ENCODE measurements at places on chromosomes 5 and 9.

DNA sequence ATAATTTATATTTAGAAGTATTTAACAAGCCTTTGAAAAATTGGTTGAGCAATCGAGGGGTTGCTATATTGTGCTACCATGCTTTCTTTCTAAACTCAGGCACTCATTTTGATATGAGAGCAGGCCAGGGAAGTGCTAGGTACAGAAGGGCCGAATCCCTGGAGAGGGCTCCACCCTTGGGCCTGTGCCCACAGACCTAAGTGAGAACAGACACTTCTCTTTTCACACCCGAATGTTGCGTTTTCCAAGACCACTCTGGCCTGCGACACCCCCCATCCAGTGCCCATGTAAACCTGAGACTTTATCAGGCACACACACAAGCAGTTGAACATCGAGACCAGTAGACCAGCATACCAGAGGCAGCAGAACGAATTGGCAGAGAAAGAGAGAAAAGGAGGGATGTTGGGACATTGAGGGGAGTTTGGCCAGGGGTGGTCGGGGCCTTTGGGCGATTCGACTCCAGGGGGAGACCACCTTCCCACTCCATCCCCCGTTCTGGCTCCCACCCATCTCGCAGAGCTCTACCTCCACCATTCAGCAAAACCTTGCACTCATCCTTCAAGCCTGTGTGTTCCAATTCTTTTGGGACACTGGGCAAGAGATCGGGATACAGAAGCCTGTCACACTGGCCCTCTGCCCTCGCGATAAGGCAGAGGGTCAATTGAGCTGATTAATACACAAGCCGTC, 134.8 kb downstream of the FBXO4 start:
- no peak overlapping the region for H3K4me3 ChIP-seq
- DNase-seq = no peak
- H3K36me3 ChIP-seq = no peaks in the 10 kb centered on the region
- H3K27ac ChIP-seq = no peak overlapping the region
- H3K4me1 ChIP-seq = no peaks in the 10 kb centered on the region

DNA sequence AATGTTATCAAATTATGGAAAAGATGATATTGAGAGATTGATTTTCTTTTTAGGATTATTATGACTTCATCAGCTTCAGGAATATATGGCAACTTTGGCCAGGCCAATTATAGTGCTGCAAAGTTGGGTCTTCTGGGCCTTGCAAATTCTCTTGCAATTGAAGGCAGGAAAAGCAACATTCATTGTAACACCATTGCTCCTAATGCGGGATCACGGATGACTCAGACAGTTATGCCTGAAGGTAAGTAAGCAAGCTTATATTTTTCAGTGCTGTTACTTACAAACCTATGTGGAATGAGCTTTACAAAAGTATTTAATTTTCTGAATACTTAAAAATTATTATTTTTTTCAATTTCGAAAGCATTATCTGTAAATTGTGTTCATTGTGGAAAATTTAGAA, 26.5 kb downstream of the HSD17B4 start:
- H3K4me1 ChIP-seq = no peaks in the 10 kb centered on the region
- no peak overlapping the region for H3K4me3 ChIP-seq
- no peak overlapping the region for H3K27ac ChIP-seq
- DNase-seq = no peak
- H3K27me3 ChIP-seq = no peaks in the 10 kb centered on the region

- no peak overlapping the region for H3K27ac ChIP-seq
- H3K27me3 ChIP-seq = no peaks in the 10 kb centered on the region
- no peak for DNase-seq
- H3K4me3 ChIP-seq = no peak overlapping the region
- H3K4me1 ChIP-seq = no peaks in the 10 kb centered on the region
Measured at GRCh38 chr5:160627921-160628618, 206.4 kb downstream of the PTTG1 start.

DNA sequence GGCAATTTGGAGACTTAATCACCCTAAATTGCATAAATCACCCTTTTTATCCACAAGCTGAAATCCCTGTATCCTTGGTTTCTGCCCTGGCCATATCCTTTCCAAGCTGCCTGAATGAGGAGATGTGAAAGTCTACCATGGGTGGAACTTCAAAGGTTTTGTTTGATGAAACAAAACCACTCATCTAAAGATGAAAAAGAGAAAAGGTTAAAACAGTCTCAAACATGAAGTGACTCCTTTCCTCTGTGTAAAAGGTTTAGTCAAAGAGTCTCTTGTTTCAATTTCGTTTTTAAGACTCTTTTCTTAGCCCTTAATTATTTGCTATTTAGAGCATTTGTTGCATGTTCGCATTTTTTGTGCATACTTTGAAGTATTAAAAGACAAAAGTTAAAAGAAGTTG, 11.2 kb downstream of the SLC45A2 start:
- no peaks in the 10 kb centered on the region for H3K36me3 ChIP-seq
- no peak for DNase-seq
- no peak overlapping the region for H3K27ac ChIP-seq
- no peaks in the 10 kb centered on the region for H3K27me3 ChIP-seq

DNA sequence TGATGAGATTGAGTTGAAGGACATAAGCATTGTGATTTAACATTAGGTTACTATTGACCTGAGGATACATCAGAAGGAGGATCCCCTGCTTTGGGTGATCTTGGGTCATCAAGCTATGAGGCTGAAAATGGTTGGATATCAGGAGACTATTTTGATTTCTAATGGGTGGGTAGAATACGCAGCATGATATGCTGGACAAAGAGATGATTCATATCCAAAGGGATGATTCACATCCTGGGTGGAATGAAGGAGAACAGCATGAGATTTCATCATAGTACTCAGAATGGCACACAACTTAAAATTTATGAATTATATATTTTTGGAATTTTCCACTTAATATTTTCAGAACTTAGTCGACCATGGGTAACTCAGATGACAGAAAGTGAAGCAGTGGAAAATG, 1759.5 kb upstream of the C9orf72 start:
- no peaks in the 10 kb centered on the region for H3K36me3 ChIP-seq
- no peak overlapping the region for H3K4me3 ChIP-seq
- no peak overlapping the region for H3K27ac ChIP-seq
- DNase-seq = no peak

GRCh38 chr5:16572289-16573015, 44.3 kb downstream of the RETREG1 start:
- peaks cover 27% of the 10 kb centered on the region for H3K4me1 ChIP-seq
- no peak overlapping the region for H3K27ac ChIP-seq
- no peak for DNase-seq

DNA sequence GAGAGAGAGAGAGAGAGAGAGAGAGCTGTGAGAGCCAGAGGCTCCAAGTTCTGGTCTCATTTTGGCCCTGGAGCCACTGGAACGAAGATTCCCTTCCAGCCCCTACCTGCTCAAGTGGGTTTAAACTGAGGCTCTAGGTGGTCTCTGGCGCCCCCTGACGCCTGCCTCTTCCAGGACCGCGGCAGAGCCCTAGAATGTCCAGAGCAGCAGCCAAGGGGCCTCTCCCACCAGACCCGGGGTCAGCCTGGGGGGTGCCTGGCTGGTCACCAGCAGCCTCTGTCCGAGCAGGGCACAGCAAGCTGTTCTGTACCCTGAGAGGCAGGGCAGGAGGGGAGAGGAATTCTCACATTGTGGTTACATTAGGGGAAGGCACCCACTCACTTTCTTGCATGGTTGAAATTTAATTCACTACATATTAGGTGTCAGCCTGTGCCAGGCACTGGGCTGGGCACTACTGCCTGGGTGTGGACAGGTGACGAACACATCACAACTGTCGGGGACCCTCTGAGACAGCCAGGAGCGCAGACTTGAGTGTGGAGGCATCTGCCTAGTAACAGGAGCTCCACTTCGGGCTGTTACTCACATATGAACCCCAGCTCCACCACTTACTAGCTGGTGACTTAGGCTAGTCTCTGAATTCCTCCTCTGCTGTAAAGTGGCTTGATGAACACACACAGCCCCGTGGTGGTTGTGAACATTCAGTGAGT, 44.5 kb downstream of the AMBP start:
- no peak overlapping the region for H3K4me3 ChIP-seq
- H3K36me3 ChIP-seq = peaks cover 53% of the 10 kb centered on the region
- peaks cover 56% of the 10 kb centered on the region for H3K4me1 ChIP-seq
- no peak overlapping the region for H3K27ac ChIP-seq
- no peak for DNase-seq

DNA sequence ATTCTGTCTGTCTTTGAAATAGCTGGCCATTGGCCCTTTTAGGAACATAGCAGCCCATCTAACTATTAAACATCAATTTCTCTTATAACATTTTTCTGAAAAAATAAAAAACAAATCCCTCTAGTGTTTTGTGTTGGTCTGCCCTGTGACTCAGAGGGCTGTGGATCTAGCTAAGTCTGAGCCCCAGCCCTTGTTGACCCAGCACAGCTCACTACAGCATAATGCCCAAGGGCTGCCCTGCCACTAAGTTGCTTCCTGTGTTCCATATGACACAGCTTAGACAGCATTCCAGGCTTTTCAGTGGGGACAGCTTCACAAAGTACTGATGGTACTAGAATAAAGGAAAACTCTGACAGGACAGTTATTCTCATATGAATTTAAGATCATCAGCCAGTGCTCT, 136.0 kb downstream of the SCAMP1 start:
- H3K27ac ChIP-seq = no peak overlapping the region
- DNase-seq = no peak
- no peaks in the 10 kb centered on the region for H3K36me3 ChIP-seq
- no peaks in the 10 kb centered on the region for H3K27me3 ChIP-seq
- H3K4me3 ChIP-seq = no peak overlapping the region
- peaks cover 11% of the 10 kb centered on the region for H3K4me1 ChIP-seq

- no peak overlapping the region for H3K4me3 ChIP-seq
- no peaks in the 10 kb centered on the region for H3K27me3 ChIP-seq
- no peak for DNase-seq
- H3K27ac ChIP-seq = no peak overlapping the region
- peaks cover 7% of the 10 kb centered on the region for H3K4me1 ChIP-seq
- peaks cover 77% of the 10 kb centered on the region for H3K36me3 ChIP-seq
Measured at GRCh38 chr9:93111001-93111370, 15.0 kb downstream of the CARD19 start.

GRCh38 chr5:60020457-60020856, 126.9 kb upstream of the PDE4D start:
- DNase-seq = no peak
- no peak overlapping the region for H3K27ac ChIP-seq
- H3K36me3 ChIP-seq = no peaks in the 10 kb centered on the region

DNA sequence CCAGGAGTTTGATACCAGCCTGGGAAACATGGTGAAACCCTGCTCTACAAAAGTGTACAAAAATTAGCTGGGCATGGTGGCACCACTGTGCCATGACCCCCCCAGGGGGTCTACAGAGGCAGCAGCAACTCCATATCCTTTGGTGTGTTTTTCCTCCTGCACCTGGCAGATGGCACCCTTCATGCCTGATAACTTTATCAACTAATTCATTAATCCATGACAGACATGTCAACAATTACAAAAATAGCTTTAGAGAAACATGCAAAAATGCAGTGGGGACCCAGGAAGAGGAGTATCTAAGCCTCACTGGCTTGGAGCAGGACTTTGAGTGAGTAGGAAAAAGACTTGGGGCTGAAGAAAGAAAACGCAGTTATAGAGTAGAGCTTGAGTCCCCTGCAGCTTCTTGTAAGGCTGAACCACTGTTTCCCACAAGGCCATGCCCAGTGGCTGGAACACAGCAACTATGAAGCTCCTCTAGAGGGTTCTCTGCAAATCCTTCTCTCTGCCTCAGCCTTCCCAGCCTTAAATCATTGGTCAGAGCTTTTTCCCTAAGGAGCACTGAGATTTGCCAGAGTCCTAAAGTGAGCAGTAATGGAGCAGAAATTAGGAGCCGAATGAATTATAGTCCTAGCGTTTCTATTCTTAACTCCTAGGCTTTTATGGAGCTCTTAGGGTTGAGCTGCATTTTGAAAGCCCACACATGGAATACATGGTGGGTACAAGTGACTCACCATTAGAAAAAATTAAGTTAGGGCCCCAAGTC, 25.5 kb upstream of the B4GALT1 start:
- no peaks in the 10 kb centered on the region for H3K36me3 ChIP-seq
- DNase-seq = no peak
- H3K4me3 ChIP-seq = no peak overlapping the region
- no peak overlapping the region for H3K27ac ChIP-seq

- peak; percentile 62 for DNase-seq
- no peaks in the 10 kb centered on the region for H3K36me3 ChIP-seq
- peak overlapping the region; percentile 57 for H3K27ac ChIP-seq
- H3K4me3 ChIP-seq = peak overlapping the region; percentile 10
- H3K27me3 ChIP-seq = no peaks in the 10 kb centered on the region
Measured at GRCh38 chr5:116626272-116626723, 51.7 kb upstream of the SEMA6A start.

DNA sequence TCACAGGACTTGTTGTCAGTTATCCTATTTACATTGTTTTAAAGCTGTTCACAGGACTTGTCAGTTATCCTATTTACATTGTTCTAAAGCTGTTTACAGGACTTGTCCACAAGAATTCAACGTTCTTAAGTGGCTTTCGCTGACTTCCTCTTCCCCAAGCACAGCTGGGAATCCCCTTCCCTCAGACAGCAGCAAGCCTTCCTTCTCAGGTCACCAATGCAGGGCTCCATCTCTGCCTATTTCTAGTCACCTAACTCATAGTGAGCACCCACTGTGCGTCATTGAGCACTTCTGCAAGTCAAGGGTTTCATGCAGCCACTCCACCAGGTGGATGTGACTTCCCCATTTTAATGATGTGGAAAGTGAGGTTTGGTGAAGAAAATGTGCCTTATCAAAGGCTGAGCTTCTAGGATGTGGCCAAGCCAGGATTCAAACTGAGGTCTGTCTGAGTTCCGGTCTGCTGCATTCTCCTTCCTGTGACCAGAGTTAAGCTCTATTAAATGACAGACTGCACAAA, 109.8 kb upstream of the ZNF462 start:
- DNase-seq = no peak
- no peaks in the 10 kb centered on the region for H3K27me3 ChIP-seq
- no peaks in the 10 kb centered on the region for H3K36me3 ChIP-seq
- H3K4me1 ChIP-seq = peaks cover 4% of the 10 kb centered on the region
- H3K4me3 ChIP-seq = no peak overlapping the region

GRCh38 chr5:168946363-168946762, 354.6 kb downstream of the SLIT3 start:
- H3K4me1 ChIP-seq = peaks cover 5% of the 10 kb centered on the region
- DNase-seq = peak; percentile 83
- H3K27ac ChIP-seq = no peak overlapping the region
- H3K4me3 ChIP-seq = no peak overlapping the region

- DNase-seq = no peak
- H3K27ac ChIP-seq = no peak overlapping the region
- H3K4me3 ChIP-seq = no peak overlapping the region
- H3K4me1 ChIP-seq = no peaks in the 10 kb centered on the region
- no peaks in the 10 kb centered on the region for H3K36me3 ChIP-seq
Measured at GRCh38 chr9:113216406-113216805, 4.7 kb downstream of the FKBP15 start.

DNA sequence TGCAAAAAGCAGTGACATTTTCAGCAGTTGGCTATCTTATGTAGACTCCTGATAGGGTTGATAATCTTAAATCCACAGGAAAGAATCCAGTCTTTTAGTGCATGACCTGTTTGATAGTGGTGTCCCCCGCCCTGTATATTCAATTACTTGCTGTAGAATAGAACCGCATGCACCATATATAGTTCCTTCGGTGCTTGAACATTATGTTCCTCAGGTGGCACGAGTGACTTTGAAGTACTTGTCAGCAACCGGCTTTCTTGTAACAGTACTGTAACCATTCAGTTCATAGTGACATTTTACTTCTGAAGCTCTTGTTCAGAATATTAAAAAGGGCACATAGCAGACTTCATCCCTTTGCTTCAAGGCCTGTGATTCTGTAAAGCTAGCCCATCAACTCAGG, 163.2 kb upstream of the KLF9 start:
- H3K4me3 ChIP-seq = no peak overlapping the region
- no peaks in the 10 kb centered on the region for H3K4me1 ChIP-seq
- no peaks in the 10 kb centered on the region for H3K27me3 ChIP-seq
- no peaks in the 10 kb centered on the region for H3K36me3 ChIP-seq
- no peak for DNase-seq
